HT1080 (cell line): ENCODE measurements at places on chromosomes 6 and 20. TPM values are rescaled to one million over a fixed set of nuclear protein-coding genes. Genes with fewer than 3 reads are reported as not detected.

SLC18B1 gene
- 4.5 and 5.5 TPM in 2 replicates for total RNA-seq

CHD6 gene
- 8.6 and 9.4 TPM in 2 replicates for total RNA-seq

ZBP1 gene
- total RNA-seq = not detected in 2 replicates

NFS1 gene
- total RNA-seq = 34.1 and 92.1 TPM in 2 replicates
